ENCODE measurements at places on chromosomes 6 and 20.

DNA sequence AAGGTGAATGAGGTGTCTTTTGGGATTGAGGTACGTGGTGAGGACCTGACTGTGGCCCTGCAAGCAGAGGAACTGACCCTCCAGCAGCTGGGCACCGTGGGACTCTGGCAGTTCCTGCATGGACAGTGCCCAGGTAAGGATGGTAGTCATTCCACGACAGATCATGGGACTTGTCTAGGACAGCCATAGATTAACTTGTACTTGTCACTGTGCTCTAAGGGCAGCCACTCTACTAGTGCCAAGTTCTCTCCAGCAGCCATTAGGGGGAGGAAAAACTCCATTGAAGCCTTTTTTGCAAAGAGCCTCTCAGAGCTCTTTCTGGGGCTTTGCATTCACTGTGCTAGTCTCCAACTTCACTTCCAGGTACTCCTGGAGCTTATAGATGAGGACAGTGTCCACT, 20.4 kb downstream of the TAF11 start:
- no peak for DNase-seq

DNA sequence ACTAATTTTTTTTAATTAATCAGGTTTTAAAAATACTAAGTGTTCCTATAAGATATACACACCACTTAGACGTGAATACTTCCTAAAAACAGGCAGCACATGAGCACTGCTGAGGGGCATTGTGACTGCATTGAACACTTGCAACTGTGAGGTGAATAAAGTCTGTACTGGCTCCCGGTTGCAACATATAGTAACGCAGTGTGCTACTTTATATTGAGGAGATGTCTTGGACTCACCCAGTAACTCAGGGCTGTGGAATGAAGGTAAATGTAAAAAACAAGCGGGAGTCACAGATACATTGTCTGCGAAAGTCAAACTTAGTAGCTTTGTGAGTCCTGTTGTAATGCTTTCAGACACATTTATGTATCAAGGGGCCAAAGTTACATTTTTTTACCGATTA, 17.0 kb upstream of the HLA-A start:
- no peak for DNase-seq

DNA sequence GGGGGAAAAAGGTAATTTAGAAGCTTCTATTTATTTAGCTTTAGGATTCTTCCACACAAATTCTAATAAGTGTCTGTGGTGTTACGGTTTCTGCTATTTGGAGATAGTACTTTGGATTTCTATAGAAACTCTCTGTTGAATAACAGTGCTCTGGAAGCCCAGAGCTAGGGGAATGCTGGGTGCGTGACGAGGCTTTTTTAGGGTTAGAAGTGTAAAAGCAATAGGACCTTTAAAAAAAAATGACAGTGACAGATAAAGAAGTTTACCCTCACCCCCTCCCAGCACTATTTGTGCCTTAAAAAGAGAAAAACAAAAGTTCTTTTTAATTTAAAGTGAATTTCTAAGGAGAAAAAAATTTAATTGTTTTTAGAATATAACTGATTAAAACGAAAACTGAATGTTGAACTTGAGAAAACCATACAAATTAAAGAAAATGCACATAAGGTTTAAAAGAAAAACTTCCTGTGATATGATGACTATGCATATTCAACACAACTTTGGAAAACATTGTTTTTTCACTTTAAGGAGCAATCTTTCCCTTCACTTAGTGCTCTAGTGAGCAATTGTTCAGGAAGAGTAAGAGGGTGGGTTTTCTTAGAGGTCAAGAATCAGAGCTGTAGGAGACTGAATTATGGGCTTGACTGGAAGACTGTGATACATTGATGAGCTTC, 89.6 kb upstream of the RIPOR2 start:
- DNase-seq: no peak

GRCh38 chr20:4045082-4045481, 29.7 kb upstream of the RNF24 start:
- DNase-seq: no peak

- no peak for DNase-seq
Measured at GRCh38 chr20:48544402-48545339, 283.1 kb downstream of the PREX1 start.

DNA sequence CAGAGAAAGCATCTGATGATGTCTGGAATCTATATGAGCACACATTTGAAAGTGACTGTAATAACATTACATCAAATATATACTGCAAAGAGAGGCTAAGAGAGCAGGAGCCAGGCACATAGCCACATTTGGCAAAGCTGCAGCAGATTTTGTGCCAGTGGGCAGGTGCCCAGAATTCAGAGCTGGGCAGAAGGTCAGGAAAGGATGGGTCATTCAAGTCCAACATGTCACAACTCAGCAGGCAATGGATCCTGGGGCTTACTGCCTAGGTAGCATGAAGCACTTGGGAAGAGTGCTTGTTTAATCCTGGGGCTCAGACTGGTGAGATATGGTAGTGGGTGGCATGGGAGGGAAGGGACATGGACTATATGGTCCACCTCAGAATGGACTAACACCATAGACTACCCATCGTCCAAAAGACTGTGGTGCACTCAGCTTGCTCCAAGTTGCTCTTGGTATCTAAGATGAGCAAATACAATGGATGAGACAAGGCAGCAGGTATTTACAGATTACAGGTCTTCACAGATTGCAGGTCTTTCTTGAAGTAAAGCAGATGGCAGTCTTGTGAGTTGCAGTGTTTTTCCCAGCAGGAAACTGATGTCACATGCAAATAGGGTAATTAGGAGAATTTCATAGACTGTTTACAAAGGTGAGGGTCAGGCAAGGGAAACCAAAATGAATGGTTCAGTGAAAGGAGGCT, 31.2 kb upstream of the SHLD1 start:
- DNase-seq: no peak

- DNase-seq: no peak
Measured at GRCh38 chr20:10550204-10551118, 115.4 kb downstream of the SLX4IP start.

- no peak for DNase-seq
Measured at GRCh38 chr6:43669050-43669921, 18.3 kb downstream of the MRPS18A start.

- no peak for DNase-seq
Measured at GRCh38 chr20:59836767-59837166, 96.7 kb downstream of the SYCP2 start.

GRCh38 chr6:160160450-160160849, 38.8 kb downstream of the SLC22A1 start:
- DNase-seq: no peak

GRCh38 chr20:61385296-61385695, 133.2 kb downstream of the CDH4 start:
- DNase-seq: no peak

GRCh38 chr6:1758076-1758679, 148.5 kb downstream of the FOXC1 start:
- DNase-seq: no peak

GRCh38 chr20:620246-620645, 10.1 kb upstream of the TCF15 start:
- no peak for DNase-seq

GRCh38 chr20:29744071-29744470, 1513.4 kb upstream of the DEFB115 start:
- DNase-seq: no peak

GRCh38 chr6:73579389-73579788, 58.6 kb upstream of the EEF1A1 start:
- DNase-seq: no peak

- DNase-seq: no peak
Measured at GRCh38 chr20:33569802-33570391, 80.0 kb downstream of the CBFA2T2 start.

DNA sequence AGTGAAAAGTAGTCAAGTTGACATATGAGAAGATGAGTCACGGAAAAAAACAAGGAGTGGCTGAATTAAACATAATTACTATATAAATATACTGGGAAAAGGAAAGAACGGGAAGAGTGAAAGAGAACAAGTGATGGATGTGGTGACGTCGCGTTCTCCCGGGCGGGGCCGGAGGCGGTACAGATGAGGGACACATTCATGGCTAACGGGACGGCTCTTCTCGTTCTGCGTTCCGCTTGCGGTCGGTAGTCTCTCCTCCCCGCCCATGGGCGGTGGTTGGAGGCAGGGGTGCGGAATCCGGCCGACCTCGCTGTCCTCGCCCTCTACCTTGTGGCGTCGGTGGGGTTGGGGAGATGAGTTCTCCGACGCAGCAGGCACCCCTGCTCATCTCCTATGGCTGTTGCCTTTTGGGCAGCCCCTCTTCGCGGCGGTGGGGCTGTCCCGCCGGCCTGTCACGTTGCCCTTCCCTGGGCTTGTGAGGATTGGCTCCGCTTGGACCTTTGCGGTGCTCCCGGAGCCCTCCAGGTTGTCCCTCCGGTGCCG, 22.5 kb downstream of the HLA-G start:
- no peak for DNase-seq

DNA sequence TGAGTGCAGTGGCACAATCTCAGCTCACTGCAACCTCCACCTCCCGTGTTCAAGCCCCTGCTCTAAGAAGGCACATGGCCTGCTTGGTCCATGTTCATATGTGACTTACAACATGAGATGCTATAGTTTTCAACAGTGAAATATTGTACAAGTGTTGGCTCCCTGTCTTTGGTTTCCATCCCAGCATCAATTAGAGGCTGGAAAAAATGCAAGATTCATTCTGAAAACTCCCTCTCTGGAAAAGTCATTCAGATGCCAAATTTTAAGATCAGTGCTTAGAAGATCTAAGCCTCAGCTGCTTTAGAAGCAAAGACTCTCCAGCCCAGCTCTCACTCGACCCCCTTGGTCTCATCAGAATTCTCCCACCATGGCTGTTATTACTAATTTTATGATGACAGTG, 398.9 kb downstream of the KIF16B start:
- no peak for DNase-seq

All from stimulated activated CD4-positive, alpha-beta T cell treated with anti-CD3 and anti-CD28 coated beads, Interleukin-15, amount 100 ng/mL, for 1 hour (primary cell).